Effector memory CD4-positive, alpha-beta T cell (primary cell): ENCODE measurements at places on chromosomes 12 and 14.

DNA sequence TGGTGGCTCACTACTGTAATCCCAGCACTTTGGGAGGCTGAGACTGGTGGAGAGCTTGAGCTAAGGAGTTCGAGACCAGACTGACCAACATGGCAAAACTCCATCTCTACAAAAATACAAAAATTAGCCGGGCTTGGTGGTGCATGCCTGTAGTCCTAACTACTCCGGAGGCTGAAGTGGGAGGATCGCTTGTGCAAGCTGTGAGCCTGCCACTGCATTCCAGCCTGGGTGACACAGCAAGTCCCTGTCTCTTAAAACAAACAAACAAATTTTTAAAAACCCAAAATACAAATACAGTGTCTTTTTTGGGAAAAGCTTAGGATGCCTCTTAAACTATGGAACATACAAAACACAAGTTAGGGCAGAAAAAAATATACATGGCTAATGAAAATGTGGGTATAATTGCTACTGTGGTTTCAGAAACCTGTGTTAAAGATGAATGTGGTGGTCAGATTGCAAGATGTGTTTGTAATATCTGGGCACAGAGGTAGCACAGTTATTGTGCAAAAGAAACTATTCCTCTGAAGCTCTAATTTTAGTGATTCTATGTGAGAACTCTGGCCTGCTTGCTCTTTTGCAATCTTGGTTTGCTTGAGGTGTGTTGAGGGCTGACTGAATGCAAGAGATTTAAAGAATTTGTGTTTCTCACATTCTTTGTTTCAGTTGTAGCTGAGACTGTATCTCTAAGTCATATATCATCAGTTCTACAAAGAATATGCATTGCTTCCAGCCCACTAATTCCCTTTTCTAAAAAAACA, 3.9 kb upstream of the HSPA2 start:
- DNase-seq = no peak

- no peak for DNase-seq
These were observed 539 bp upstream of the HMGA2 start for GRCh38 chr12:65823513-65824375.

DNA sequence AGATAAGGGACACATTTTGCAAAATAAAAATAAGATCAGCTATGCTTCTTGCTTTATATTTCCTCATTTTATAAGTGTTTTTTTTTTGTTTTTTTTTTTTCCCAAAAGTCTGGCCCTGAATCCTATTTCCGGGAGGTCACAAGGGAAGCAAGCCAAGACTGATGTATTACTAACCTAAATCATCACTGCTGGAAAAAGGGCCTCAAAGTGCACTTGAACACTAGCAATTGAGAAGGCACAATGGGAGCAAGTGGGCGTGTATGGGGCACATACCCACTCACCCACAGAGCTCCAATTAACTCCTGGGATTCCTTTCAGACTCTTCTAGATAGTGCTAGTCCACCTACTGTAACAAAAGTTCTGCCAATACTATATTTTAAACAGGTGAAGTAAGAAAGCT, 58.8 kb downstream of the STON2 start:
- DNase-seq = no peak

DNA sequence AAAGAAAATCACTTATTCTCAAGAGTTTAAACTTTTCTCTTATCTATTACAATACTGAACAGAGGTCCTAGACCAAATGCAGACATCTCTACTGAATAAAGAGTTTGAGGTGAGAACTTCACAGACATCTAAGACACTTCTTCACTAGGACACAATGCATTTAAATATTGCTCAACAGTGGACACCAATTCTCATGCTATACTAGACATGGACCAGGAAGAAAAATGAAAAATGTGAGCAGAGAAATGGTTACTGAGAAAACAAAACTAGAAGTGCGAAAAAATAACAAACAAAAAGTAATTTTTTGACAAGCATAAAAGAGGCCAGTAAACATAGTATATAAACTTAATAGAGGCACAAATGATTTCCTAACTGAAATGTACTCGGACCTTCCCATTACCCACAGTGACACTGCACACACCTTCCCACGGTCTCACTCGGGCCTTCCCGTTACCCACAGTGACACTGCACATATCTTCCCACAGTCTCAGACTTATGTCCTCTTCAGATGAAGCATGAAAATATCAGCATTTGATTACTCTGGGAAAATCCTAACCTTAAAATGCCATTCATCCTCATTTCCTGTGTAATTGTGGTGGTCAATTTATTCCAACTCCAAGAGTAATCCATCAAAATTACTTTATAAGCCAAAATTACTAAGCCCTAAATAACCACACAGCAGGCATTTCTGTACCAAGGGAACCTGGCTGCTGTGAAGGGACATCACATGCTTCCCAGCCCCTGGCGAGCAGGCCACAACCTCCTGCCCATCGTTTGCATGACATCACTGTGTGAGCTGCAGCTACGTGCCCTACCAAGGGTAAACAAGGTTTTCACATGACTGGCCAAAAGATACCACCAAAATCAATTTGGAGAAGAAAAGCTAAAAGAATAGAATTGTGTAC, 6.4 kb downstream of the SLC15A4 start:
- no peak for DNase-seq

GRCh38 chr12:1811281-1811947, 9.0 kb upstream of the LRTM2 start:
- DNase-seq = peak; percentile 49

GRCh38 chr14:67837011-67837624, 17.5 kb downstream of the RAD51B start:
- DNase-seq = peak; percentile 47

GRCh38 chr12:89244536-89244935, 107.8 kb downstream of the DUSP6 start:
- DNase-seq = no peak

DNA sequence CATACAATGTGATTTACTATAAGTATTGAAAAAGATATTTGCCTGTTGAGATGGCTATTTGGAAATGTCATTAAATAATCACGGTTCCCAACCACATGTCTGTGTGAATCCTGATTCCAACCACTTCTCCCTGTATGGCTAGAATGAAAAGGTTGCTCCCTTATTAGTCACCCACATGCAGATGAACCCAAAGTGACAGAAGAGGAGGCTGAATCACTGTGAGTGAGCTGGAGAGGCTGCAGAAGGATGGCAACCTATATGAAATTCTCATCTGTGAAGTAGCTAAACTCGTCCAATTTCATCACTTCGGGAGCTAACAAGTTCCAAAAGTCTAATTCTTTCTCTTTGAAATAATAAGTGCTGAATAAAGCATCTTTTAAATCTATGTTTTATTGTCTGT, 300.5 kb downstream of the PRKD1 start:
- DNase-seq = no peak

- DNase-seq = no peak
These were observed 47.3 kb downstream of the PRKAB1 start for GRCh38 chr12:119715268-119715620.

DNA sequence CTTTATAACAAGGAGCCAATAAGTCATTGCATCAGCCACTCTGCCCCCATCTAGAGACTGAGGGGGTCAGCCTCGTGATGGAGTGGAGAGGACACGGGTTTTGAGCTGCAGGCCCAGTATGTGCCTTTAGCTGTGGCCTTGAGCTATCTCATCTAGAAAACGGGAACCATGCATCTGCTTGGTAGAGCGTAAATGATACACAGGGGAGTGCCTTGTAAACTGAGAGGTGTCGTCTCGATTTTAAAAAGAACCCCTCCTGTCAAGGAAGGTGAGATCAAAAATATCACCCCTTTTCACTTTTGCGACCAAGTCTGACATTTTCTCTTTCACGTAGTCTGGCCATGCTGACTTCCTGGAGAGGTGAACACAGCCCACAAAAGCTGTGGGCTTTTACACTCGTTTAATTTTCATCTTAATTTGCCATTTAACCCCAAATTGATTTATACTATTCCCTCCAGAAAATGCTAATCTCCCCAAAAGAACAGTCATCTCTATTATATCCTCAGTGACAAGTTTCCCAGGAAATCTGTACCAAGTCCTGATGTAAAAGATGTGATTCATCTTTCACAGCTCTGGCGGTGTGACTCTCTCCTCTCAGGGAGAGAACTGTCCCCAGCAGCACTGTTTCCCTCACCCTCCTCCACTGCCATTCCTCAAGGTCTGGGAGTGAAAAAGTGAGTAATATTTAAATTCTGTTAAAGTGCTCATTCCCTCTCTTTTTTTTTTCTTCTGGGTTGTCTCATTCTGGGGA, 30.6 kb downstream of the VCPKMT start:
- no peak for DNase-seq

DNA sequence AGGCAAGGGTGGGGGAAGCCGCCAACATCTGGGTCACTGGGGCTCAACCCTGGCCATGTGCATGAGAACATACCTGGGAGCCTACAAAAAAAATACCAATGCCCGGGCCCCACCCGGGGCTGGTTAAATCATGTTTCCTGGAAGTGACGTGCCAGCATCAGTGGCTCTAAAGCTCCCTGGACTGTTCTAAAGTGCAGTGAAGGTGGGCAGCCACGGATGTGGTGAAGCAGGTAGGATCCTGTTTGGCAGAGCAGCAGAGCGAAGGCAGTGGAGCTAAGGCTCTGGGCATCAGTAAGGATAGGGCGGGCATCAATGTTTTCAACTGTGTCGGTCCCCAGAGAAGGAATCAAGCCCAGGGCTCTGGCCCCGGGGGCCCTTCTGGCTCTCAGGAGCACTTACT, 525 bp upstream of the GPR68 start:
- DNase-seq = peak; percentile 71

GRCh38 chr14:59274991-59275391, 86.5 kb downstream of the DAAM1 start:
- DNase-seq = no peak

GRCh38 chr12:45577844-45578399, 151.6 kb upstream of the ARID2 start:
- no peak for DNase-seq

- no peak for DNase-seq
These were observed 22.4 kb downstream of the OR10G2 start for GRCh38 chr14:21612324-21612723.

GRCh38 chr12:76764856-76765255, 941 bp downstream of the ZDHHC17 start:
- no peak for DNase-seq

DNA sequence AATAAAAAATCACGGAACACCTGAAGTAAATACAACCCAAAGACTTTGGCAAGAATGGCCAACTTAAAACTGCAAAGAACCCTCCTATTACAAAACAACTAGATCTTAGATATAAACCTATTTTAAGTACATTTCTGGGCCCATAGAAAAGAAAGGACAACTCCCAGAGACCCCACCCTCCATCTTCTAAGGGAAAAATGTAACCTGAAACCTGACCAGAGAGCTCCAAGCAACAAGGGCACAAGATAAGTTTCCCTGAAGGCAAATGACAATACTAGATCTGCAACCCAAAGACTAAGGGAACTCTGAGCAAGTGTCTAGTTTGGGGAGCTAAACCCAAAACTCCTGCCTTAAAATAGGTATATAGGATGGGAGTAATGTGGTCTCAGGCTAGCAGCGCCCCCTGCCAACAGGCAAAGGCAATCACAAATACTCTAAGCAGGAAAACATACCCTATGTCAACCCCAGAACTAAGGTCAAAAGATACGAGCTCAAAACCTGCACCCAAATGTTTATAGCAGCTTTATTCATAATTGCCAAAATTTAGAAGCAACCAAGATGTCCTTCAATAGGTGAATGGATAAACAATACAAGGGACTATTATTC, 218.9 kb downstream of the ITPR2 start:
- DNase-seq = no peak

GRCh38 chr12:42957561-42958290, 368.2 kb upstream of the PRICKLE1 start:
- no peak for DNase-seq

DNA sequence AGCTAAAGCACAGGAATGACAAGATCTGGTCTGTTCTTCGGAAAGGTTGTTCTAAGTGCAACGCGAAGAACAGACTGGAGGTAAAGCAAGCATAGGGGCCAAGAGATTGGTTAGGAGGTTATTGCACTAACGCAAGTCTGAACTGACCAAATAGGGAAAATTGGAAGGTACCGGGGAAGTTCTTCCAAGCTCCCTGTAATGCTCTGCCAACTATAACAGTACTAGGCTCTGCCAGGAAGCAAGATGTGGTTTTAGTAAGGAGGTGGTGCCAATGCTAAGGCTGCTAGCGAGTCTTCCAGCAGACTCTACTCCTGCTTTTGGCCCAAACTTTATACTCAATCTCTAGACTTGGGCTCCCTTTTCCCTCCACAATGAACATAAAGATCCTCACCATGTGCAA, 138.6 kb downstream of the PAWR start:
- no peak for DNase-seq
